DMS79 treated with DMSO at 0.1 percent for 48 hours (cell line): ENCODE measurements at places on chromosomes 11 and 22.
A peak's percentile ranks its signal among the peaks of the same experiment; 100 is the strongest.

- no peak for DNase-seq
Observed at GRCh38 chr11:29826878-29827277, 190.0 kb downstream of the KCNA4 start.

DNA sequence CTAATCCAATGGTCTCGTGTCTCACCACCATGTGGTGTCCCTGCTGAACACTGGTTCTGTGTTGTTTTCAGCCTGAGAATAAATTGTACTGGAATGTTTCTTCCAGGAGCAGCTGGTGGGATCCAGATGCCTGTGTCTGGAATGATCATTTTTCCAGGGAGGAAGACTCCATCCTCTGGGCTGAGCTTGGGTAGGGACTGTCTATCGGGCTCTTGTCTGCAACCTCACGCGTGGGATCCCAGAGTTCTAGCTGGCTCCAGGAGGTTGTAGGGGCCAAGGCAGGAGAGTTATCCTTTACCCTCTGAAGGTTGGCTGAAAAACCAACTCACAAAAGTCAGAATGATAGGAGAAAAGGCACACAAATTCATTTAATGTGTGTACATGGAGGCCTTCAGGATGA lies 144.1 kb upstream of the B3GAT1 start:
- DNase-seq, result no peak

- DNase-seq, result no peak
Observed at GRCh38 chr11:84117394-84117793, 831.2 kb upstream of the CCDC90B start.

- DNase-seq, result no peak
Observed at GRCh38 chr11:73234471-73235181, 16.5 kb downstream of the P2RY2 start.

- no peak for DNase-seq
Observed at GRCh38 chr11:66283461-66284105, 5.4 kb downstream of the YIF1A start.

- DNase-seq, result no peak
Observed at GRCh38 chr22:49992921-49993648, 19.5 kb downstream of the IL17REL start.

GRCh38 chr11:35153280-35153679 lies 14.3 kb downstream of the CD44 start:
- DNase-seq, result no peak

GRCh38 chr11:24386546-24387397 lies 110.1 kb upstream of the LUZP2 start:
- peak; percentile 96 for DNase-seq

DNA sequence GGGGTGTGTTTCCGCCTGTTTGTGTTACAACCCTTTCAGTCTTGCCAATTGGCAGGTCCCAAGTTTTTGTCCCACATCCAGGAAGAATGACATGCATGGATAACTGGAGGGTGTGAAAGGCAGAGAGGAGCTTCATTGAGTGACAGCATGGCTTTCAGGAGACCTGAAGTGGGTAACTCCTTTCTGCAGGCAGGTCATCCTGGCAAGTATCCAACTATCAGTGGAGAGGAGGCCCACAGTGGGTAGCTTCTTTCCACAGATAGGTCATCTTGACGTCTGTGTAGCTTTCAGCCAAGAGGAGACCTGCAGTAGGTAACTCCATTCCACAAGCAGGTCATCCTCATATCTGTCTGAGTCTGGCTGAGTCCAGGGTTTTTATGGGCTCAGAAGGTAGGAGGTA lies 1268.8 kb upstream of the CNTN5 start:
- DNase-seq, result no peak

DNA sequence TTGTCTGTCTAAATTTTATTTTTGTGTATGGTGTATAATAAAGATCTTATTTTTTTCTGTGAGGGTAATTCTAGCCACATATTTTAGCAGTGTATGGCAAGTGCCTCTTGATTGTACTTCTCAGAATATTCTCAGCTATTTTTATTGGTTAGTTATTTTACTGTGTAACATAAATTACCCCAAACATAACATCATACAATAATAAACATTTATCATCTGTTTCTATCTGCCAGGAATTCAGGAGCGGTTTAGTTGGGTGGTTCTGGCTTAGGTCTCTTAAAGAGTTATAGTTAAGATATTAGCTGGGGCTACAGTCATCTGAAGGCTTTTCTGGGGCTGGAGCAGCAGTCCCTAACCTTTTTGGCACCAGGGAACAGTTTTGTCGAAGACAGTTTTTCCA lies 47.8 kb downstream of the PPFIBP2 start:
- no peak for DNase-seq

DNA sequence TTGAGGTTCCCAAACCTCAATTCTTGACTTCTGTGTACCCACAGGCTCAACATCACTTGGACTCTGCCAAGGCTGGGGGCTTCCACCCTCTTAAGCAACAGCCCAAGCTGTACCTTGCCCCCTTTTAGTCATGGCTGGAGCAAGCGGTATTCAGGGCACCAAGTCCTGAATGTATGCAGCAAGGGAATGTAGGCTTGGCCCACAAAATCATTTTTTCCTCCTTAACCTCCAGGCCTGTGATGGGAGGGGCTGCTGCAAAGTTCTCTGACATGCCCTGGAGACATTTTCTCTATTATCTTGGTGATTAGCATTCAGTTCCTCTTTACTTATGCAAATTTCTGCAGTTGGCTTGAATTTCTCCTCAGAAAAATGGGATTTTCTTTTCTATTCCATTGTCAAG lies 4.9 kb upstream of the OR5L1 start:
- no peak for DNase-seq

DNA sequence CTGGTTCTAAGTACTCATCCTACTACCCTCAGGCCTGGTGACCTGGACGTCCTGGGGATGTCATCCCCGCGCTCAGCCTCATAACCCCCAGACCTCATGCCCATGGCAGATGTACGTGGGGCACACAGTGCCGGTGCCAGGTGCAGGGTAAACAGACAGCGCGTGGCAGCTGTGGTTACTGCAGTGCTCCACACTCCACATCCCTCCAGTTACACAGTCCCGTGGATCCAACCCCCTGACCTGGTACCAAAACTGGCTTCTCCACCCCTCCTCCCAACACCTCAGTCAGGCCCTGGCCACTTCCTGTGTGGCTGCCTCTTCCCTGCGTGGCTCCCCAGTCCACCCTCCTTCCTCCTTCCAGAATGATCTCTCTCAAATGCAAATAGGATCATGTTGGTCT lies 95.2 kb downstream of the DSCAML1 start:
- DNase-seq, result no peak

DNA sequence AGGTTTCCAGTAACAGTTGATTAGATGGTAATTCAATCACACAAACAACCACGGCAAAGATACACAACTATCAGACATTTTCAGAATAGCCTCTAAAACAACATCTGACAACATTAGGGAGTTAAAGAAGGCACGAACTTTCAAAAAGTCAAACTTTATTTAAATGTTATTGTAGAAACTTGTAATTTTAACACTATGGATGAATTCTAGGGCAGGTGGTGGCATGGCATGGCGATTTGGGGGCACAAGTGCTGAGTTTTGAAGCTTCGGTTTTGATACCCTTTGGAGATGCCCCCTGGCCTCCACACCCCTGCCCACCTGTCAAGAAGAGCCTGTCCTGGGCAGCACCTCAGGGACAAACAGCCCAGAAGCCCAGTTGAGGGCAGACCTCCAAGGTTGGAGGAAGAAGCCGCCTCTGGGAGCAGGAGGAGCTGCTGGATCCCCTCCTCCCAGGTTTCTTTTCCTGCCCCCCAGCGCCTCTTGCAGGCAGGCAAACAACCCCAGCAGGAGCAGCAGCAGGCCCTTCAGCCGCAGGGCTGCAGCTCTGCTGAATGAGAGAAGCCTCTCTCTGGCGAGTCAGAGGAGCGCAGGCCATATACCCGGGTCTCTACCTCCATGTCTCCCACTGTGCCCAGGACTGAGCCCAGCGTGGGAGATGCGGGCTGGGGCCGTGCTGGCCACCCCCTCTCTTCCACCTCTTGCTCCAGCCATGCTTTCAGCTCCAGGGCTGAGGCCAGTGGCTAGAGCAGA lies 102.1 kb upstream of the IGLL5 start:
- DNase-seq, result no peak

DNA sequence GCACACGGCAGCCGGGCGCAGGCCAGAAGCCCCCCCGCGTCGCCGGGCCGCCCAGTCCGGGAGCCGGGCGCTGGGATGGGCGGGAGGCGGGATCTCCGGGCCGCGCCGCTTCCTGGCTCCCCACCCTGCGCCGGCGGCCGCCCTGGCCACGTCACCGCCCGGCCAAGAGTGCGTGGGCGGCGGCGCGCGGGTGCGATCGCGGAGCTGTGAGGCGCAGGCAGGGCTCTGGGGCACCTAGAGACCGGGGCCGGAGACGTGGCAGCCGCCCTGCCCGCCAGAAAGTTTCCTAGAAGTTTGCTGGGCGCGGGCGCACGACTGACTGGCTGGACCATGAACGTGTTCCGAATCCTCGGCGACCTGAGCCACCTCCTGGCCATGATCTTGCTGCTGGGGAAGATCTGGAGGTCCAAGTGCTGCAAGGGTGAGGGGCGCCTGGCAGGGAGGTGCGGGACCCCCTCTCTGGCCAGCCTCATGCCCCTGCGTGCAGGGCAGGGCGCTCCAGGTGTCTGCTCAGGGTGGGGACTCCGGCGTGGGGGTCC lies at the start of gene KDELR3:
Gene KDELR3 (plus strand): TSS at position 193 of the 539 bp plus-strand sequence. CDS start 138 bp downstream, at position 331.
- DNase-seq, result no peak

GRCh38 chr22:45006964-45007390 lies 2.8 kb downstream of the PHF21B start:
- DNase-seq, result no peak

DNA sequence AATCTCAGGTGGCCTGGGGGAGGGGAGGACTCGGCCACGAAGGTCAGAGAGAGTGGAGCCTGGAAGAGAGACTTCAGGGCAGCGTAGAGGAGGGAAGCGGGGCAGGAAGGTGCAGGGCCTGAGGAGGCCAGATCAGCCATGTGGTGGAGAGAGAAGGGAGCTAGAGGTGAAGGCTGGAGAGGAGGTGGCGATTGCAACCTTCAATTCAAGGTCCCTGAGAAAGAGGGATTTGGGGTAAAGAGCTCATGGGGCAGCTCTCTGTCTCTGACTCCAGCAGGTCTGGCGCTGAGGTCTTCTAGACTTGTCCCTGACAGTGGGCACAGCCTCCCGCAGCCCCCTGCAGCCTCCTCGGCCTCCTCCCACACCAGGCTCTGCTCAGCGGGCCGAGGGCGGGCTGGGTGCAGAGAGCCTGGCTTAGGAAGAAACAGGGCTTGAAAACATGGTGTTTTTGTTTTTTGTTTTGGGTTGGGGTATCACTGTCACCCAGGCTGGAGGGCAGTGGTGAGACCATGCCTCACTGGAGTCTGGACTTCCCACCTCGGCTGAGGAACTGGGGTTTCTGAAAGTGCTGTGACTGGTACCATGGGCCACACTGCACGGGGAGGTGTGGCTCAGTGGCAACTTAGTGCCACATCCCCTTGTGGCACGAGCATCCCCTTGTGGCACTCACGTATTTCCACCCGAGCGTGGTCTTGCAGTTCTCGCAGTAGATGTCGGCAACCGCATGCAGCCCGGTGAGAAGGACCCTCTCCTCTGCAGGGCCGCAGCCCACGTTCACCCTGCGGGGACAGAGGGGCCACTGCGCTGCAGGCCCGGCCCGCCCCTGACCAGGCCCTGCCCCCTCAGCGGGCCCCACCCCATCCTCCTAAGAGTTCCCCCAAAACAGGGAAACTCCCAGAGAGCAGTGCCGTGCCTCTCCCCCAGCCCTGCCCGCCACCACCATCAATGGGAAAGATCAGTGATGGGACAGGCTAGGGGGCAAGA lies 32.6 kb downstream of the YPEL1 start:
- no peak for DNase-seq

DNA sequence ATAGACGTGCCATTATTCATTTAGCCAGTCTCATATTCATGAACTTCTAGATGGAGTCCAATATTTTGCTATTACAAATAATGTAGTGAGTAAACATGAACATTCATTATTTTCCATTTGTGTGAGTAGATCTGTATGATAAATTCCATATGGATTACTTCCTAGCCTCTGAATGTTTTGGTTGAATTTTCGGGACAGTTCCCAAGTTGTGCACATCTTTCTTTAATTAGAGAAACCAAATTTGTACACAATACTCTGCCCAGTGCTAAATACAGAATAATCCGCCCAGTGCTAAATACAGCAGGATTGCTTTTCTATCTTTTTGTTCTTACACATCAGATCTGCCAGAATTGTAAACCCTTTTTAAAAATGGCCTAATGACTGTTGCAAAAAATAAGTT lies 17.1 kb upstream of the APLP2 start:
- no peak for DNase-seq

- DNase-seq, result no peak
Observed at GRCh38 chr11:41999066-41999465, 539.6 kb upstream of the LRRC4C start.

GRCh38 chr11:100221791-100222190 lies 465.3 kb upstream of the ARHGAP42 start:
- no peak for DNase-seq

DNA sequence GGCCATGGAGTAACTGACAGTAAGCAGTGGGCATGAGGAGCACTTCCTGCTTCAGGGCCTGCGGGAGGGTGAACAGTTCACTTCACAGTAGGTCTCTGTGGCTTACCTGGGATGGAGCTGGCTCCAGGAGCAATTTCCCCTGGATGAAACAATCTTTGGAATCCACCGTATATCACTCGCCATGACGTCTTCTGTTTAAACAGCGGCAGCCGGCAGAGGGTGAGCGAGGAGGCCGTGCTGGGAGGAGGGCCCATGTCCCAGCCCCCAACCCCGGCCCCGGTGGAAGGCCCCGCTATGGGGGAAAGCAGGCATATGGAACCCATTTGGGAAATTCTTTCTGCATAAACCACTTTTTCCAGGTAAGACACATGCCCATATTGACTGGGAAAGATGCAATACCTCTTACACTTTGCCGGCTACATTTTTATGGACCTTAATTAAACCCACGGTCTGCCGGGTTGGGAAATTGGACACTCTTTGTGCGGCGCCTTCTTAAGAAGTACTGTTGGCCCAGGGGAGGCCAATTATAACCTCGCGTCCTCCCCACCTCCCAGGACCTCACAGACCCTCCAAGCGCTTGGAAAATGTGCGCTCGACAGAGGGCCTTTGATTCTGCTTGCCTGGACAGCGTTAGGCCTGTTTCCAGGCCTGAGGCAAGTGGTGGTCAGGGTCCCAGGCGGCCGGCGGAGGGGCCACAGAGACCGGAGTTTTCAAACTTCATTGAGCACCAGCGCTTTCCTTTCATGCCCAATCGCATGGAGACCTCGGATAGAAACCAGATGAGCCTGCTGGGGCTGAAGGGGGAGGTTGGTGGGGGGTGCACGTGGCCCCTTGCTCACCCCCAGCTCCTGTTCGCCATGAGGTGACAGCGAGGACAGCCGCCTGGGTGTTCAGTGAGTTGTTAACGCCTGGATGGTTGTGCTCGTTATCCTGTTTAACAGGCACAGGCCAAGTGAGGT lies 40.4 kb downstream of the SMIM38 start:
- no peak for DNase-seq

DNA sequence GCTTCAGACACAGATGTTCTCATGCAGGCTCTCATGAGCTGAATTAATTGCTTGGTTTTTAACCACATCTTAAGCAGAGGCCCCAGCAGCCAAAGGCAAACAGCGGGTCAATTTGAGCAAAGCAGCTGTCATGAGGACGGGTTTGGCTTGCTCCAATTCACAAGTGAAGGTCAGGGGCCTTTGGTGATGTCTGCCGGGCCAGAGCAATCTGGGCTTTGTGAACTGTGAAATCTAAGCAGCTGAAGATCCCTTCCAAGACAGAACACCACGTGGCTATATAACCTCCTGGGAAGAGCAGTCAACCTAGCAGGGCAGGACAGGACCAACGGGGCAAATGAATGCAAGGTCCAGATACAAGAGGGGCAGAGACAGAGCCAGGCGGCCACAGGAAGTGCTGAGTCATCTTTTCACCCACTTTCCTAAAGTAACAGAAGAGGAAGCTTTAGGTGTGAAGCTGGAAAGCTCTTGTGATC lies 187.3 kb upstream of the B3GAT1 start:
- DNase-seq, result peak; percentile 44
